Activated CD8-positive, alpha-beta memory T cell treated with anti-CD3 and anti-CD28 coated beads, Interleukin-2, amount 50 U/mL, for 4 hours (primary cell): ENCODE measurements at places on chromosomes 5 and 9.

DNA sequence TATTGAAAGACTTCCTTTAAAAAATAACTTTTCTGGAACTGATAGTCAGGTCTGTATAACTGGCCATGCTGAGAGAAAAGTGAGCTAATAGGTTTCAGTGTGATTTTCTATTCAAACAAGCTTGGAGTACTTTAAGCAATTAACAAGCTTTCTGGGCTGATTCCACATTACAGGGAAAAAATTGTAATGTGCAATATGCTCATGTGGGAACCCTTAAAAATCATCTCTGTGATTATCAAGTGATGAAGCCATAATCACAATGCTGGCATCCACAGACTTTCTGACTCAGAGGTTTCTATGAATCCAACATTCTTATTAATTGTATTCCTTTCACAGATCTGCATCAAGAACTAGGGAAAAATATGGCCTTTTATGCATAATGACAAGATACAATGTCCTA, 212.2 kb upstream of the ACO1 start:
- DNase-seq: no peak

DNA sequence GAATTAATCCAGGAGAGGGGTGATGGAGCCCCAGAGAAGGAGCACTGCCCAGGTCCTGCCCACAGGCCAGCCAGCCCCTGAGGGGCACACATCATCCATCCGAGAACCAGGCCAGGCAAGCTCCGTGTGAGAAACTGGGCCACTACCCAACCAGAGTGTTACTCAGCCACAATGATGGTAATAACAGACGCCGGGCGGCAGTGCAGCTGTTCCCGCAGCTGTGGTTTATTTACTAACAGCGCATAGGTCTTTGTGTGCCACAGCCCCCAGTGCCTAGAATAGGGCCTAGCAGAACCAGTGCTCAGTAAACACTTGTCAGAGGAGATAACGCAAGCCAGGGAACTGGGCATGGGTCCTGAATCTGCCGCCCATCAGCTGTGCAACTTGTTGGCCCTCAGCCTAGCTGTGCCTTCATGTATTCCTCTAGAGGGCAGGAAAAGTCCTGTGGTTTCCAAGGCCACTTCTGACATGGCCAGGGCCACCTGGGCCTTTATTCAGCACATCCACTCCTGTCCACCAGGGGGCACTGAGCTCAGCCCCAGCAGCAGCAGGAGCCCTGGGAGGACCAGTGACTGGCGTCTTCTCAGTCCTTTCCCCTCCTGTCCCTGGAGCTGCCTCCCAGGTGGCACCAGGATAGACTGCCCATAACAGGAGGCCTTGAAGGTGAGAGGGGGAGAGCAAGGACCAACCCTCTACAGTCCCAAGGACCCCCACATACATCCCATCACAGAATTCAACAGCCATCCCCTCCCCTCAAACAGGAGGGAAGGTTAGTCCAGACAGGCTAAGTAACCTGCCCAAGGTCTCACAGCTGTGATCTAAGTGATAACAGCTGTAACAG, 2.1 kb downstream of the MXD3 start:
- peak; percentile 70 for DNase-seq

- no peak for DNase-seq
These were observed 15.6 kb downstream of the COL27A1 start for GRCh38 chr9:114170771-114171461.

- DNase-seq: no peak
These were observed 28.8 kb downstream of the CPLX2 start for GRCh38 chr5:175900157-175900556.

DNA sequence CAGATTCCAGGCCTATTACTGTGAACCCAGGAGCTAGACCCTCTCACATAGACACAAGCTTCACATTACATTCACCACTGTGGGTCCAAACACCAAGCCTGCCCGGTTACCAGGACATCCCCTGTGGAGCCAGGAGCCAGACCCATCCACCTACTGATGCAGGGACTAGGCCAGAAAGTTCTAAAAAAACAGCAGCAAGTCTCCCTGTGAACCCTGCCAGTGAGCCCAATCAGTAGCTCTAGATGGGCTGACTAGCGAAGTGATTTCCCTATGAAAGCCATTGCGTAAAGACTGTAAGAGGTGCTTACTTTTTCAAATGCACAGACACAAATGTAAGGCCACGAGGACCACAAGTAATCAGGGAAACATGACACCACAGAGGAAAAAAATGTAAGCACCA, 352.3 kb downstream of the TMEM161B start:
- DNase-seq: no peak

DNA sequence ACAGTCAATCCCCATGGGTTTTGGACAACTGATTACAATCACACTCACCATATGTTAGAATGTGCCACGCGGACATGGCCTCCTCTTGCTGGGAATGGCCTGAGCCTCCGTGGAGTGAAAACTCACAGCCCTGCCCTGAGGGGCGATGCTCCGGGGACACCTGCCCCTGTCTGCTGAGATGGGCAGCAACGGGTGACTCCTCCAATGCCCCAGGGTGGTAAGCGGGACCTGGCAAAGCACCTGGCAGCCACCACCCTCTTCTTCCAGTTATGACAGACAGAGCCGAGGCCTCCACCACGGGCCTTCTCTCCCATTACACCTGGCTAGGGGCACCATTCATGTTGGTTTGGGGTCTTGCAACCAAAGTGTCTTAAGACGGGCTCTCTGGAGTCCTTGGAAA, 94.9 kb upstream of the COL5A1 start:
- DNase-seq: no peak

- DNase-seq: no peak
These were observed 76.4 kb upstream of the RARS1 start for GRCh38 chr5:168409591-168410458.

GRCh38 chr5:66239034-66239433, 94.9 kb downstream of the SREK1 start:
- DNase-seq: no peak

DNA sequence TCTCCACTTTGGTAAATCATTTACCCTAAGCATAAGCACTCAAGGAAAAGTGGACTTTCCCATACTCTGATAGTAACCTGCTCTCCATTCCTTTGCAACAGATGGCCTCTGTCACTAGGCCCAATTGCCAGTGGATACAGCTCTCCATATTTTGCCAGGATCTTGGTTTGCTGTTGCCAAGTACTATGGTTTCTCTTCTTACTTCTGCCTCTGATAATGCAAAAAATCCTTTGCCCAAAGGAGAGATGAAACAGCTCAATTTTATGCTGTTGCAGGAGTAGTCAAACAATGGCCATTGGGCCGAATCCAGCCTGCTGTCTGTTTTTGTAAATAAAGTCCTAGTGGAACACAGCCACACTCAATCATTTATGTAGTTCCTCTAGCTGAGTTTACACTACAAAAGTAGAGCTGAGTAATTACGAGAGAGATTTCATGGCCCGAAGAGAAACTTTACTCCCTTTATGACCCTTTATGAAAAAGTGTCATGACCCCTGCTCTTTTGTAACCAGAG, 92.5 kb downstream of the HTR4 start:
- no peak for DNase-seq
